PC-9 (cell line): ENCODE measurements at places on chromosomes 5 and 9. TPM values are rescaled to one million over a fixed set of nuclear protein-coding genes. Genes with fewer than 3 reads are reported as not detected.
A peak's percentile ranks its signal among the peaks of the same experiment; 100 is the strongest.

DNA sequence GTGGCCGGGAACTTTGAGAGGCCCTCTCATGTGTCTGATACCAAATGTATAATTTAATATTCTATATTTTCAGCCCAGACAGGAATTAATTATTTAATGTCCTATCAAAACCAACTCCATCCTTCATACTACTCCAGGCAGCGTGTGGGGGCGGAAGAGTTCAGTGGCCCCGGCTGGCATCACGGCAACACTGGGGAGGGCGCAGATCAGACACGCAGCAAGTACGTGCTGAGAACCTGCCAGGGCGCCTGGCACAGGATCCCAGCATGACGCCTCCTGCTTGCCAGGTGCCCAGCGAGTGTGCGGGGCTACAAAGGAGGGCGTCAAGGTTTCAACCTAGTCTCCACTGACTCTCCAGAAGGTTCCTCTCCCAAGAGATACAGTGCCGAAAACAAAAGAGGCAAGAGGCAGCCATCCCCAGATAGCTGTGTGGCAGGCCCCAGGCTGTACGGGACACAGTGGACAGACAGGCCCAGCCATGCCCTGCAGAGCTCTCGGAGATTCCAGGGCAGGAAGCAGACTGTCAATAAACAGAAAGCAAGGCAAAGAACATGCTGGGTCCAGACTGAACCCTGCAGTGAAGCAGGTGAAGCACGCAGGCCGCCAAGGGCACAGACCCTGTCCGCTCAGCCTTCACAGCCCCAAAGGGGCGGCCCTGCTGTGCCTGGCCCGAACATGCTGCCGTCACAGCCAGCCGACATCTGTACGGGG is 110.3 kb downstream of the VAV2 start:
- DNase-seq: no peak
- no peaks in the 10 kb centered on the region for H3K27me3 ChIP-seq
- H3K36me3 ChIP-seq: no peaks in the 10 kb centered on the region
- peaks cover 7% of the 10 kb centered on the region; the same call in 1 of the 2 replicates for H3K4me1 ChIP-seq

DNA sequence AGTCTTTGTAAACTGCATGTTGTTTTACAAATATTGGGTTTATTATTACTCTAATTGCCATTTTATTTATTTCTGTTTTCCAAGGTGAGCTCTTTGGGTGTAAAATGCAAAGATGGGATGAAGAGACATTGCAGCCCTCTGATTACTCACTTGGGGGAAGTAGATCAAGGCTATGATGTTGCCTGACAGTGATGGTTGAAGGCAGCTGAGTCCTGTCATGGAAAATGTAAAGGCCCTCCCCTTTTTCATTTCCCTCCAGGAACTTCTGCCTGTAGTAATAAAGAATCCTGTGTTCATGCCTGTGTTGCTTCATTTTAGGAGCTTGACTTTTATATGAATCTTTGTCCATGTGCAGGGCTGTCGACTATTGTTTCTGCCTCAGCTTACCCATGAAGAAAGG is 605.4 kb upstream of the CLINT1 start:
- H3K27me3 ChIP-seq: no peaks in the 10 kb centered on the region
- H3K27ac ChIP-seq: no peak overlapping the region
- no peak overlapping the region for H3K4me3 ChIP-seq
- no peak for DNase-seq
- no peaks in the 10 kb centered on the region for H3K4me1 ChIP-seq

GRCh38 chr9:6634444-6634843 is 11.1 kb downstream of the GLDC start:
- no peak for DNase-seq
- H3K36me3 ChIP-seq: no peaks in the 10 kb centered on the region
- peaks cover under 1% of the 10 kb centered on the region; the same call in 1 of the 2 replicates for H3K4me1 ChIP-seq

- no peak overlapping the region for H3K27ac ChIP-seq
- H3K4me3 ChIP-seq: no peak overlapping the region
- no peaks in the 10 kb centered on the region for H3K27me3 ChIP-seq
- H3K36me3 ChIP-seq: no peaks in the 10 kb centered on the region
These were observed 30.7 kb upstream of the SMC5 start for GRCh38 chr9:70228118-70228517.

- no peak for DNase-seq
- peaks cover 55% of the 10 kb centered on the region for H3K27me3 ChIP-seq
- no peaks in the 10 kb centered on the region for H3K36me3 ChIP-seq
These were observed 3.2 kb downstream of the ZNF618 start for GRCh38 chr9:113879318-113879717.

GRCh38 chr5:134459010-134459403 is 47.3 kb upstream of the CDKN2AIPNL start:
- H3K4me3 ChIP-seq: no peak overlapping the region
- no peaks in the 10 kb centered on the region for H3K36me3 ChIP-seq

- no peak for DNase-seq
- no peaks in the 10 kb centered on the region for H3K36me3 ChIP-seq
- no peak overlapping the region for H3K4me3 ChIP-seq
- H3K27me3 ChIP-seq: 0 out of 2 replicates have a peak, but pooled peaks cover 5% of the 10 kb centered on the region
These were observed 91.9 kb upstream of the PANK3 start for GRCh38 chr5:168670881-168671575.

- DNase-seq: peak; percentile 97
- peak overlapping the region; percentile 57 for H3K4me3 ChIP-seq
- peak overlapping the region; percentile 96 for H3K27ac ChIP-seq
- H3K4me1 ChIP-seq: peaks cover 57% of the 10 kb centered on the region
These were observed 32.9 kb upstream of the STXBP1 start for GRCh38 chr9:127578952-127579853.

DNA sequence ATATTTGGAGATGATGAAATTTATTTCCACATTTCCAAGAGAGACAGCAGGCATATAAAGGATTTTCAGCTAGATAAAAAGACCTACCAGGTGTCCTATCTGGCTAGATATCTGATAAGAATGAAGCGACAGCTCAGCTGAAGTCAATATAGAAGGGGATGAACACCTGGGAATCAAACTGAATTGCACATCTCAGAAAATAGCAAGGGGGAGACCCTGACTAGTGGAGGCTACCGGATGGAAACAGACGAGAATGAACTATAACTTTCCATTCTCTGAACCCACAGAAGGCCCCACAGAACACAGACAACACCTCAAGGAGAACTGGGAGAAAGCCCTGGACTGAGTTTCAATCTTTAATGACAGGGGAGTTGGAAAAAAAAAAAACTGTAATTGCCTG is 51.1 kb downstream of the CPLANE1 start:
- H3K4me1 ChIP-seq: no peaks in the 10 kb centered on the region
- no peak overlapping the region for H3K4me3 ChIP-seq
- no peak overlapping the region for H3K27ac ChIP-seq
- DNase-seq: no peak
- no peaks in the 10 kb centered on the region for H3K27me3 ChIP-seq
- no peaks in the 10 kb centered on the region for H3K36me3 ChIP-seq

DNA sequence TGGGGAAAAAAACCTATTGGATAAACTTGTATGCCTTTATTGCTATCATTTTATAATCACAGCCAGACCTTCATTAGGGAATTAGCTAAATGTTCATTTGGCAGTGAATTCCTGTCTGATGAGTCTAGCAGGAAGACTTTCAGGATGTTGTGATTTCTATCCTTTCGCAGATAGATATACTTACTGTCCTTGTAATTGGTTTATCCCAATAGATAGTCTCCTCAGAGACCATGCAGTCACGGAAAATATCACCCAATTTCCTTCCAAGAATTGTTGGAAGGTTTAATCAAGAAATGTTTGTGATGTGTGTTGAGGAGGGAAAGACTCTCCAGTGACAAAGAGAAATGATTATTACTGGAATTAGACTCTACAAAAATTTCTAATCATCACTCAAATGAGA is 1937.9 kb upstream of the WWC1 start:
- H3K27ac ChIP-seq: no peak overlapping the region
- H3K36me3 ChIP-seq: no peaks in the 10 kb centered on the region
- no peaks in the 10 kb centered on the region for H3K27me3 ChIP-seq
- no peak overlapping the region for H3K4me3 ChIP-seq

DNA sequence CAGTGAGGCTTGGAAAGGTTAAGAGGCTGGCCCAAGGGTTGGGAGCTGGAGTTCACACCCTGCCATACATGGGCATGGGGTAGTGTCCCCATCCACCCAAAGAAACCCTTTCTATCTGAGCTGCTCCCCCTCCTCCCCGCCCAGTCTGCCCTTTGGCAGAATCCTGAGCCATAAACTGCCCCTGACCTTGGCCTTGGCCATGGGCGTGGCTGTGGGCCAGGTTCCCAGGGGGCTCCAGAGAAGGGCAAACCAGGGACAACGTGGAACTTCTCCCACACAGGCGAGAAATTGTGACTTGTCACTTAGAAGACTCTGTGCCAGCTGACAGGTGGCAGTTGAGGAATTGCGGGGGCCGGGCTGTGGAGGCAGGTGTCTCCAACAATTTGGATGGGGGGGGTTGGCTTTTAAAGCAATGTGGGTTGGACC is 4.8 kb downstream of the FAM78A start:
- no peak overlapping the region for H3K4me3 ChIP-seq
- no peaks in the 10 kb centered on the region for H3K27me3 ChIP-seq
- no peak overlapping the region for H3K27ac ChIP-seq
- no peaks in the 10 kb centered on the region for H3K4me1 ChIP-seq
- DNase-seq: no peak
- no peaks in the 10 kb centered on the region for H3K36me3 ChIP-seq

DNA sequence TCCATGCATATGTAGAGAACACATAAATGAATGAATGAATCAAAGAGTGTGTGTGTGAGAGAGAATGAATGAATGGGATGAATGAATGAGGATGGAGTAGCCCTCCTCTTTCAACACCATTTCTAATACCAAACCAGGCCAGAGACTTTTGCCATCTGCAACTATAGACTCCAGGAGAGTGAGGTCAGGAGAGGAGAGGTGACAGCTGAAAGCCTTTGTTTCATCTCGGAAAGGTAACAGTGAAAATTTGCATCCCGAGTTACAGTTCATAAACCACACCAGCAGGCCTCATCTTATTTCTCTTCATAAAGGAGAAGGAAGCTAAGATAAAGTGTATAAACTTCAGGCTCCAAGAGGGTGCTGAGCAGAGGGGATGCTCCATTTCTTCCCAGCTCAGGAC is 255.3 kb upstream of the KLF4 start:
- no peak for DNase-seq
- H3K36me3 ChIP-seq: no peaks in the 10 kb centered on the region
- peaks cover 21% of the 10 kb centered on the region for H3K4me1 ChIP-seq
- no peaks in the 10 kb centered on the region for H3K27me3 ChIP-seq
- H3K27ac ChIP-seq: no peak overlapping the region

- peak overlapping the region; percentile 72 for H3K27ac ChIP-seq
- H3K4me3 ChIP-seq: no peak overlapping the region
- H3K36me3 ChIP-seq: no peaks in the 10 kb centered on the region
- DNase-seq: peak; percentile 77
These were observed 75.4 kb downstream of the STK32A start for GRCh38 chr5:147310059-147310704.

DNA sequence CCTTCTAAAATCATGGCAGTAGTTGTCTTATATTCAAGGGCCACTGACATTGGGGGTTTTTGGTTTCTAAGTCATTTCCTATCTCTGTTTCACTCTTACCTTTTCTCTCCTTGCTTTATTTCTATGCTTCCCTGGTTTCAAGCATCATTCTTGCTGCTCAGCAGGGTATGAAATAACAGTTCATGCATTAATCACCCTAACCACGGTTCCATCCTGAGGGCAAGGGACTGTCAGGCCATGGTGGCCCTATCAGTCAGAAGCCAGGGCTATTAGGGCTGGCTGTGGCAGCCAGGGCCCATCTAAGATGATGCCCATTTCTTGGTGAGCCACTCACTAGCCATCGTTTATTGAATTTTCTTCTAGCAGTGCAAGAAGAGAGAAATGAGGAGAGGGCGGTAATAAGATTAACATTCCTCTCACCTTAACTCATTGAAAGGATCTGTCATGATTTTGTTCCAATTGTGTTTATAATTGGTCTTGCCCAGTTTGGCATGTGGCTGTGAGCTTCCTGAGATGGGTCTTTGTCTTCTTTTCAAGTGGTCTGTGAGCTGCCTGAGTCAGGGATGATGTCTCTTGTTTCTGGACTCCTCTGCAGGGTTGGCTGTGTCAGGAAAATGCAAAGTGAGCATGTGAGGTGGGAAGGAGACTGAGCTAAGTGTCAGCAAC is 45.2 kb downstream of the CYSTM1 start:
- H3K36me3 ChIP-seq: 0 out of 2 replicates have a peak, but pooled peaks cover 4% of the 10 kb centered on the region
- H3K4me3 ChIP-seq: no peak overlapping the region
- H3K27ac ChIP-seq: no peak overlapping the region
- no peaks in the 10 kb centered on the region for H3K27me3 ChIP-seq
- DNase-seq: no peak

GRCh38 chr5:93603793-93604643 is 21.0 kb downstream of the NR2F1 start:
- H3K36me3 ChIP-seq: no peaks in the 10 kb centered on the region
- peaks cover 21% of the 10 kb centered on the region for H3K4me1 ChIP-seq
- H3K27ac ChIP-seq: no peak overlapping the region
- no peak overlapping the region for H3K4me3 ChIP-seq
- DNase-seq: no peak

TMEM171 gene
- 7.8 and 9.9 TPM in 2 replicates for total RNA-seq

TICAM2 gene
- 1.8 and 2.1 TPM in 2 replicates for total RNA-seq

ORM2 gene
- not detected in 2 replicates for total RNA-seq

LTC4S gene
- total RNA-seq: 9.7 and 14.4 TPM in 2 replicates

C7 gene
- total RNA-seq: not detected in 2 replicates
